ENCODE measurements at places on chromosomes 11 and 22. TPM values are rescaled to one million over a fixed set of nuclear protein-coding genes. Genes with fewer than 3 reads are reported as not detected.

Gene LRRC10B
- total RNA-seq, result not detected

Gene OR6T1
- not detected for total RNA-seq

Gene SCN4B
- total RNA-seq, result not detected

Gene MMP13
- total RNA-seq, result not detected

Gene ADM2
- total RNA-seq, result 20.2 TPM

Gene MS4A6A
- total RNA-seq, result not detected

Gene BDNF
- total RNA-seq, result 2.0 TPM

Gene KDELR3
- 219 TPM for total RNA-seq

Gene MRGPRX3
- total RNA-seq, result not detected

Gene VWA5A
- total RNA-seq, result 14.5 TPM

Gene OR8G1
- not detected for total RNA-seq

Gene CABP7
- not detected for total RNA-seq

Gene APLP2
- 437 TPM for total RNA-seq

Gene MUC5AC
- total RNA-seq, result not detected

Gene OR52A1
- total RNA-seq, result not detected

Gene LARGE1
- 23.0 TPM for total RNA-seq

Gene OR8G5
- total RNA-seq, result not detected

Gene RFPL3
- not detected for total RNA-seq

Gene TSPAN4
- total RNA-seq, result 276 TPM

Measured in myometrial cell (primary cell).